Omental fat pad (tissue), 4 donors: ENCODE measurements at places on chromosomes 2 and 18. TPM values are rescaled to one million over a fixed set of nuclear protein-coding genes. Genes with fewer than 3 reads are reported as not detected.

The FANCL gene
- 16.7 TPM for total RNA-seq

The SERPINB2 gene
- total RNA-seq, result 122 TPM

The AKAIN1 gene
- not detected for total RNA-seq

The C2orf15 gene
- total RNA-seq, result not detected

The ARHGAP28 gene
- 12.1 TPM for total RNA-seq

The PROC gene
- total RNA-seq, result not detected

The ASXL2 gene
- total RNA-seq, result 19.7 TPM

The PHOSPHO2 gene
- 2.0 TPM for total RNA-seq

The TRABD2A gene
- total RNA-seq, result 7.3 TPM

The SPC25 gene
- not detected for total RNA-seq

The LRP2 gene
- total RNA-seq, result 12.2 TPM

The IRS1 gene
- 15.0 TPM for total RNA-seq

The DOK1 gene
- total RNA-seq, result 16.0 TPM
